ENCODE measurements at places on chromosomes 1 and 21. TPM values are rescaled to one million over a fixed set of nuclear protein-coding genes. Genes with fewer than 3 reads are reported as not detected.

XCL1 gene
- not detected for total RNA-seq

ZNF683 gene
- not detected for total RNA-seq

PAQR6 gene
- 6.6 TPM for total RNA-seq

NMNAT2 gene
- total RNA-seq, result 73.2 TPM

MFN2 gene
- 47.3 TPM for total RNA-seq

TEX38 gene
- not detected for total RNA-seq

ANGPTL1 gene
- 2.5 TPM for total RNA-seq

AKR7A3 gene
- total RNA-seq, result 2.5 TPM

ACOT11 gene
- total RNA-seq, result 7.2 TPM

RXFP4 gene
- not detected for total RNA-seq

FNDC10 gene
- 2.2 TPM for total RNA-seq

DCDC2B gene
- total RNA-seq, result not detected

HUNK gene
- 13.1 TPM for total RNA-seq

S100A10 gene
- total RNA-seq, result 1.6 TPM

GUCA2A gene
- not detected for total RNA-seq

PRRX1 gene
- 2.2 TPM for total RNA-seq

AGBL4 gene
- 9.7 TPM for total RNA-seq

GOLT1A gene
- not detected for total RNA-seq

TCHHL1 gene
- not detected for total RNA-seq

RNU1-2 gene
- total RNA-seq, result under 0.01 TPM

NOS1AP gene
- 16.6 TPM for total RNA-seq

PRAMEF4 gene
- total RNA-seq, result not detected

IL22RA1 gene
- not detected for total RNA-seq

PPIAL4G gene
- 2.2 TPM for total RNA-seq

CYP4A22 gene
- total RNA-seq, result not detected

LCE1C gene
- total RNA-seq, result not detected

RIPPLY3 gene
- total RNA-seq, result not detected

UBAP2L gene
- 87.0 TPM for total RNA-seq

C1orf116 gene
- under 0.01 TPM for total RNA-seq

ZNF672 gene
- 18.5 TPM for total RNA-seq

PTGER3 gene
- total RNA-seq, result 0.94 TPM

RHBDL2 gene
- total RNA-seq, result not detected

PDZK1 gene
- 0.31 TPM for total RNA-seq

PTPN14 gene
- total RNA-seq, result 2.2 TPM

FAM163A gene
- total RNA-seq, result 0.31 TPM

NEK2 gene
- total RNA-seq, result 3.8 TPM

TRIM67 gene
- 61.7 TPM for total RNA-seq

MAN1C1 gene
- 14.7 TPM for total RNA-seq

Measured in parietal lobe (tissue), 2 donors.